ENCODE measurements at places on chromosomes 1 and 21.
A peak's percentile ranks its signal among the peaks of the same experiment; 100 is the strongest.

GRCh38 chr1:82453511-82454185 is 652.9 kb downstream of the ADGRL2 start:
- DNase-seq: no peak

- DNase-seq: no peak
These were observed 21.9 kb downstream of the GPR161 start for GRCh38 chr1:168114845-168115244.

DNA sequence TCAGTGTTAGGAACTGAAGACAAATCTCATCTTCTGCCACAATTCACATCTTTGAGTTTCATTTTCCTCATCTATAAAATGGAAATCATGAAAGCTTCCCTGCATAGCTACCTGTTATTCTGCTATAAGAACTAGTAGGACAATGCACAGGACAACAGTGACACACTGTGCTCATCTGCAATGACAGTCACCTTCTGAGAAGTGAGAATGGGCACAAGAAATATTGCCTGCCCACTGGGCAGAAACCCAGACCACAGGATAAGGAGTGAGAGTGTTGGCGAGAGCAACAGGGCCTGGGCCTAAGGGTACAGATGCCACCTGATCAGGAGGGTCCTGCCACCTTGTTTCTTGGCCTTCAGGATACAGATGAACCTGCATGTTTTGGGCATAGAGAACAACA is 23.3 kb upstream of the ARTN start:
- DNase-seq: no peak

DNA sequence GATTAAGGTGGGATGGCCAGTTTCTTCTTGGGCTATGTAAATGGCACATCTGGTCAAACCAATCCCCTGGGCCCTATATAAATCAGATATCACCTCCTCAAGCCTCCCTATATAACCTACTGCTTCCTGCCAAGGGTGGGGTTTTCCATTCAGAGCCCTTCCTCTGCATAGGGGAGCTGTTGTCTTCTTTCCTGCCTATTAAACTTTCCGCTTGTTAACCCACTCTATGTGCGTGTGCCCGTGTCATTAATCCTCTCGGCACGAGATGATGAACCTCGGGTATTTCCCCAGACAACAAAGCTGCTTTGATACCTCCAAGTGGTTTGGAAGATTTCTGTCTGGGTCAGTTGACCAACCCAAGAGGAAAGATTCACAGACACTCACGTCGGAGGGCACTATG is 19.3 kb upstream of the SERTAD4 start:
- no peak for DNase-seq

- DNase-seq: no peak
These were observed 101.5 kb upstream of the RAB4A start for GRCh38 chr1:229169399-229169798.

DNA sequence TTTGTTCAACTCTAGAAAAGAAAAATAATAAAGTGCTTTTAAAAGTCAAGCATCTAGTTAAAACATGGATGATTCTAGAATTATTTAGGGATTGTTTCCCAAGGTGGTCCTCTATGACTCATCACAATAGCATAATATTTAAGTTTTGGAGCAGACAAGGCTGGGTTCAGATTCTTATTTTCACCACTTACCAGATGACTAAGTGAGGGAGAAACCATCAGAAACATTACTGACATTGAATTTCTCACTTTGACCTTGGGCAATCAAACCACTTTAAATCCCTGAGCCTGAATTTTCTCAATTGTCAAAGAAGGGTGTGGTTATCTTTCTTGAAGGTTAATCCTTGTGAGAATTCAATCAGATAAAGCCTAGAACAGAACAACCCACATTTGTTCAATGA is 102.5 kb upstream of the PTGFR start:
- peak; percentile 13 for DNase-seq

- DNase-seq: no peak
These were observed 114.9 kb downstream of the SLC35F3 start for GRCh38 chr1:234019387-234019786.

GRCh38 chr1:1020415-1021009 is 592 bp downstream of the AGRN start:
- peak; percentile 52 for DNase-seq

DNA sequence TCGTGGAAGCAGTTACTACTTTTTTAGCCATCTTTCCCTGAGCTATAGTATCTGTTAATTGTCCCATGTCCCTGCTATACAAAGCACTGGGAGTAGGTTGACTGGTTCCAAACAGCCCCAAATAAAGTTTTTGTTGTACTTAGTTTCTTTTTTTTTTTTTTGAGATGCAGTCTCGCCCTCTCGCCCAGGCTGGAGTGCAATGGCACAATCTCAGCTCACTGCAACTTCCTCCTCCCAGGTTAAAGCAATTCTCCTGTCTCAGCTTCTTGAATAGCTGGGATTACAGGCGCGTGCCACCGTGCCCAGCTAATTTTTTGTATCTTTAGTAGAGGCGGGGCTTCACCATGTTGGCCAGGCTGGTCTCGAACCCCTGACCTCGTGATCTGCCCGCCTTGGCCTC is 3.3 kb downstream of the NCSTN start:
- DNase-seq: no peak

- DNase-seq: peak; percentile 86
These were observed 1.6 kb downstream of the COL11A1 start for GRCh38 chr1:103106426-103107341.

GRCh38 chr1:67834246-67834877 is 1.1 kb upstream of the GNG12 start:
- DNase-seq: no peak

DNA sequence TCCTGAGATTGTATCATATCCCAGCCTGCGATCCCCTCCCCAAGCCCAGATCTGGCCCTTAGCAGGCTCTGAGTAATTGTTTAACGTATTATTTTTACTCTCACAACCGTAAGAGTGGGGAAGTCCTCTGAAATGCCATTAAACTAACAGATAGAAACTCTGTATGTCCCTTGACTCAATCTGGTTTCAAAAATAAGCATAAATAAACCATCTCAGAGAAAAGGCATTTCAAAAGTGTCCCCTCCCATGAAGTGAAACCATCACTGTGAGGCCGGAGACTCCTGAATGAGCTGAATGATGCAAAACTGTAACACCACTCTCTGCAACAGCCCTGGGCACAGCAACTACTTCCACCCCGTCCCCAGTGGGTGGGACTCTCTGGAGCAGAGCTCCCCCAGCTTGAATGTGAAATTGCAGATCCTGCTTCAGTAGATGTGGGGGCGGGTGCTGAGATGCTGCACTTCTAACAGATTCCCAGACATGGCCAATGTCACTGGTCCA is 104.1 kb downstream of the SYF2 start:
- DNase-seq: no peak

DNA sequence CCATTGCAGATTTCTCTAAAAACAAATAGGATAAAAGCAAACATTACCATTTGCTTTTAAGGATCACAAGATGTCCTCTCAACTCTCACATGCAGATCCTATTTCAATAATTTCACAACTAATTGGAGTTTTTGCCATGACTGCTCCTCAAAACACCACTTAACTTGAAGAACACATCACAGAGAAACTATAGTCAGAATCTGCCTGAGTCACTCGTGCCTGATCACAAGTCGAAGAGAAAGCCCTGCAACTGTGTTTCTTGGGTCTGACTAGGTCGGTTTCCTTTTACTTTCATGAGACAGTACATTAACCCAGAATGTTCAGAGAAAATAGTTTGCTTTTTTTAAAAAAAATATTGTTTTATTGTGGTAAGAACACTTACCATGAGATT is 46.3 kb upstream of the SMYD2 start:
- DNase-seq: peak; percentile 7

- DNase-seq: peak; percentile 17
These were observed 49.6 kb downstream of the KCNK2 start for GRCh38 chr1:215132156-215132555.

DNA sequence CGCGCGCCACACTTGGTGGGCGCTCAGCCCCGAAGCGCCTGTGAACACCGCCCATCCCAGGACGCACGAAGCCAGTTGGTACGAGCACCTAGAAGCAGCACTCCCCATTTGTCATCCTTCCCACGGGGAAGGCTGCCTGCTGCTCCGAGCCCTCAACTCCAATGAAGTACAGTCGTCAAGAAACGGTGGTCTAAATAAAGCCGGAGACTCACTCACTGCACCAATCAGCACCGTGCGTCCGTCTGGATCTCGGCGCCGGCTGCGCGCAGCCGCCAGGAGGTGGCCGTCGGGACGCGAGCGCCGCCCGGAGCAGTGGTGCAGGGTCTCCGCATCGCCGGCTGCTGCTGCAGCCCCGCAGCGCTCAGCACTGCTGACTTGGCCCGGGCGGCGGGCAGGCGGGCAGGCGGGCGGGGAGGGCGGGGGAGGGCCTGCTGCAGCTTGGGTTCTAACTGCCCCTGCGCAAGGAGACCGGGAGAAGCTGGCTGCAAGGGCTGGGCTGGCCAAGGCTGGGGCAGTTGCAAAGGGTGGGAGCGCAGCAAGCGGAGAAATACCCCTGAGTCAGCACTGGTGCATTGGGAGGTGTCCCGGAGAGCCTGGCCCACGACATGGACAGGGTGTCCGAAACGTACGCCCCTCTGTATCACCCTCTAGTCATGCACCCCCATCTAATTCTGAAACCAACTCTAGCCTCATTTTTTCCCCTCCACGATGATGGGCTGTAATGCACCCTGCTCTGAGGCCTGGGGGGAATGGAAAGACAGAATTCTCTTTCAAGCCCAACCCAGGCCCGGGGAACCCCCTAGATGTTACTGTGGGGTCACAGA is 35.8 kb upstream of the H6PD start:
- DNase-seq: no peak

- DNase-seq: no peak
These were observed 1538.3 kb downstream of the NCAM2 start for GRCh38 chr21:22536509-22536908.

- no peak for DNase-seq
These were observed 15.2 kb upstream of the TRIM45 start for GRCh38 chr1:117136749-117137148.

DNA sequence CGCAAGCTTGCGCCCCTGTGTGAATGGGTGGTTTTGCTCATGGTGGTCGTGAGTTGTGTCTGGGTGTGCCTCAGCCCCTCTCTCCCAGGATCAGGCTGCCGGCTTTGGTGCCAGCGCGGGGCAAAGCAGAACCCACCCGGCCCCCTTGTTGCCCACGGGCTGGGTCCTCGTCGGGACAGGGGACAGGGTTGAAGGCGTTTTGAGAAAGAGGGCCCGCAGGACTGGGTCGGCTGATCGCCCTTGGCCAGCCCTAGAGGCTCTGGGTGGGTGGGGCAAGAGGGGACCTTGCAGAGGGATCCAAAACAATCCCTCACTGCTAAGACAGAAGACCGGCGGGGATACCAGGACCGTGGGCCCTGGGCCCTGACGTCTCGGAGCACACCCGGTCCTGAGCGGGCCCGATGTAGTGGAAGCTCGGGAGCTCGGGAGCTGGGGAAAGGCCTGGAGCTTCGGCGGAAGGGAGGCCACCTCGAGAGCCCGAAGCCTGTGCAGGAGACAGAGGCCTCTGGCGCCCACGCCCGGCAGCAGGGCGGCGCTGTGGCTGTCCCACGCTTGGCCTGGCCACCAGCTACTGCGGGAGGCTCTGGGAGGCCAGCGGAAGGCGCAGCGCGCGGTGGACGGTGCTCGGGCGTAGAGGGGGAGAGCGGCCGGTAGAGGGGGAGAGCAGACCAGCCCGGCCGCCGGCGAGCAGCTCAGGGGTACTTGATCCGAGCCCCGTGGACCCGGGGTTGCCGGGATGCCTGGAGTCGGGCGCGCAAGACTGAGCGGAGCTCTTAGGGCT is 2.8 kb upstream of the ZNF678 start:
- DNase-seq: no peak

DNA sequence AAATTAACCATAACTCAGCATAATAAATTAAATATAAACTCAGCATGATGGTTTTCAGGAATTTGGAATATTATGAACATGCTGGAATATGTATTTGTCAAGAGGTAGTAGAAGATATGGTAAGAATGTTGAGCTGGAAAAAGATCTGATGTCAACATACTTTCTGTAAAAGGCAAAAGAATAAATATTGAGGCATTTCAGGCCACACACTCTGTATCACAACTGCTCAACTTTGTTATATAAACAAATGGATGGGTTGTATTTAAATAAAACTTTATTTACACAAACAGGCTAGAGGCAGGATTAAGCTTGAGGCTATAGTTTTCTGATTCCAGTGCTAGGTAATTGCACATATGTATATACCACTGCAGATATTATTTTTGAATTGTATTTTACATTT is 1409.4 kb downstream of the MRPL39 start:
- DNase-seq: peak; percentile 27

- DNase-seq: no peak
These were observed 107.6 kb downstream of the NAV1 start for GRCh38 chr1:201646411-201647022.

DNA sequence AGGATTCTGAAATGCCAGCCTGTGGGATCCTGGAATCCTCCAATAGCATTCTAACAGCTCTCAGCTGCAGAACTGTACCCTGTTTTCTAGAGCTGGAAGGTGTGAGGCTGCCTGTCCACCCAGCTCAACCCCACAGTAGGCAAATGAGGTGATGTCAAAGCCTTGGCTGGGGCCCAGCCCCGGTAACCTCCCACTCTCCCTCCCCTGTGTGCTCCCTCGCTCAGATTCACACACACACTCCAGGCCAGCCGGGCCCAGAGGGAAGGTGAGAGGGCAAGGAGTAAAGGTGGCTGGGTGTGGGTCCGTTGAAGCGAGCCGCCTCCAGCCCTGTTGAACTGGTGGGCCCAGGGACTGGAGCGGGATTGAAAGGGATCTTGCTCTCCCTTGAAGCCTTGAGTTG is at the start of gene BSND:
Gene BSND, plus strand, starts transcription at position 257 of the 400 bp plus-strand sequence. CDS start 254 bp downstream, outside the sequence.
- no peak for DNase-seq

DNA sequence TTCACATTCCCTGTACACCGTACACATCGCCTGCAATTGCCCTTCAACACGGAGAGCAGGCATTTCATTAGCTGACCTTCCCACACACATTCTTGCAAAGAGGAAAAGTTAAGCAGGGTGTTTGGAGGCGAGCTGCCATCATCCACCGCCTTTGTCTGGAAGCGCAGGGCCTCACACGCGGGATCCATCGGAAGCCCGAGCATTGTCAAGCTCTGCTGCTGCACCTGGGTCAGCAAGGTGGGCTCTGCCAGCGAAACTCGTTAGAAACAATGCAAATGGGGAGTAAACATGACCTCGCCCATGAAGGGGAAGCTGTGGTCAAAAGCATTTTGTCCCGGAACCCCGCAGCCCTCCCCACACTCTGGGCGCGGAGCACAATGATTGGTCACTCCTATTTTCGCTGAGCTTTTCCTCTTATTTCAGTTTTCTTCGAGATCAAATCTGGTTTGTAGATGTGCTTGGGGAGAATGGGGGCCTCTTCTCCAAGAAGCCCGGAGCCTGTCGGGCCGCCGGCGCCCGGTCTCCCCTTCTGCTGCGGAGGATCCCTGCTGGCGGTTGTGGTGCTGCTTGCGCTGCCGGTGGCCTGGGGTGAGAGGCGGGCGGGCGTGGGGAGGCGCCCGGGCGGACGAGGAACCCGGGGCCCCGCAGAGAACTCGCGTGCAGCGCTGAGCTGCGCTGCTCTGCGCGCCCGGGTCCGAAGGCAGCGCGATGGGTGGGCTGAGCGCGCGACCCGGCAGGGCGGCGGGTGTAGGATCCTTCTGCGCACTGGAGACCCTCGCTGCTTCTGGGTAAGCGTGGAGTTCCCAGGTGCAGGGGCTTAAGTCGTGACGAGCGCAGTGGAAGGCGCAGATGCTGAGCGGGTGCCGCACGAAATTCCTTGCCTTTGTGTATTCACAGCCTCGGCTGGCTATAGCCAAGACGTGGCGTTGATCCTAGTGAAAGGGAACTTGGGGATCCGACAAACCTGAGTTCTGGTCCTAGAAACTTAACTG is at the start of gene CR1:
Gene CR1, plus strand, starts transcription at position 357 of the 992 bp plus-strand sequence. Its CDS starts 111 bp downstream, at position 468.
- peak; percentile 25 for DNase-seq

Data from adipocyte (in vitro differentiated cells).